ENCODE measurements at places on chromosomes 1 and 21.

DNA sequence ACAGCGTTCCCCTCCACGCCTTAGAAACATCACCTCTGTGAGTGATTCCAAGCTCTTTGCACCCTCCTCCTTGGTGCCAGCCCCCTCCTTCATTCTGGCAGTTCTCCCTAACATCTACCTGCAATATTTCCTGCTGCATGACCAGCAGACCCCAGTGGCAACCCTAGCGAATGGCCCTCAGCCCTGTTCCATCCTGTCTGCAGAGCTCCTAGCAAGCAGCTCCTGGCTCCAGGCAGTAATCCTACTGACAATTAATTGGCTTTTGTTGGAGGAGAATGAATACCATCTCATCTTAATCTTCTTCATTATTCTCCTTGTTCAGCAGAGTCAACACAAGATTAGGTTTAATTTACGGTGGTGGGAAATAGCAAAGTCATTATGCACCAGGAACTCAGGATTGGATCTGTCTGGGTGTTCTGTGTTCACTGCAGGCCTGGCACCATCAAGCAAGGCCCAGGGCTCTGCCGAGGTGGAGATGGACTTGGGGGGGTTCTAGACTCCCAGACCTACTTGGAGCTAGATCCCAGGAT, 12.4 kb downstream of the FBXO2 start:
- no peak for DNase-seq

DNA sequence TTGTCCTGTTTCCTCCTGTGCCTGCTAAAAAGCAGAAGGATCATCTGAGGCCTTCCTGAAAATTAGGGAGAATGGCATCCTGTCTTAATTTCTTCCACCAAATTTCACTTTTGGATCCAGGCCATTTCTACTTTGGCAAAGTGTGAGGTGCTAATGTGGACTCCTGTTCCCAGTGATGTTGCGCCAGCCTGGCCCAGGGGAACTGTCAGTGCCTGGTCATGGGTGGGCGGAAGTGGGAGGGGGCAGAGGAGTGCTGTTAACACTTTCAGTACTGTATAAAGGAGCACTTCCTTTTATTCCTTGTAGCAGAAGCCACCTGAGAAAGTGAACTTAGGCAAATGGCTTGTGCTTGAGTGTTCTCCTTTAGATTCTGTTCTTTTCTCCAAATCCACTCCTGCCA, 19.9 kb downstream of the ELAPOR1 start:
- no peak for DNase-seq

GRCh38 chr1:3610527-3611169, 660 bp downstream of the MEGF6 start:
- DNase-seq, result no peak

DNA sequence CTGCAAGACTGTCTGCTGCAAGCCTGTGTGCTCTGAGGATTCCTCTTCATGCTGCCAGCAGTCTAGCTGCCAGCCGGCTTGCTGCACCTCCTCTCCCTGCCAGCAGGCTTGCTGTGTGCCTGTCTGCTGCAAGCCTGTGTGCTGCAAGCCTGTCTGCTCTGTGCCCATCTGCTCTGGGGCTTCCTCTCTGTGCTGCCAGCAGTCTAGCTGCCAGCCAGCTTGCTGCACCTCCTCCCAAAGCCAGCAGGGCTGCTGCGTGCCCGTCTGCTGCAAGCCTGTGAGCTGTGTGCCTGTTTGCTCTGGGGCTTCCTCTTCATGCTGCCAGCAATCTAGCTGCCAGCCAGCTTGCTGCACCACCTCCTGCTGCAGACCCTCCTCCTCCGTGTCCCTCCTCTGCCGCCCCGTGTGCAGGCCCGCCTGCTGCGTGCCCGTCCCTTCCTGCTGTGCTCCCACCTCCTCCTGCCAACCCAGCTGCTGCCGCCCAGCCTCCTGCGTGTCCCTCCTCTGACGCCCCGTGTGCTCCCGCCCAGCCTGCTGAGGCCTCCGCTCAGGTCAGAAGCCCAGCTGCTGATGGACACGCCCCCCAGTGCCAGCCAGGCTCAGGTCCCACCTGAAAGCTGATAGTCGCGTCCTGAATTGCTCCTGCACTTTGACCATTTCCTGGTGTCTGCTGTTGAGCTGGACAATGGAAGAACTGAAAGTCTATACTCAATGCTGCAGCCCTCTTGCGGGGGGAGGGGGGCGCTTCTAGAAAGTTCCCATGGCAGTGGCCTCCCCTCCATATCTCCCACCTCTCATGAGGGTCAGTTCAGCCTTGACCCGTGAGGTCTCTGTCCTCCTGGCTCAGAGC, 1.2 kb downstream of the KRTAP10-4 start:
- no peak for DNase-seq

DNA sequence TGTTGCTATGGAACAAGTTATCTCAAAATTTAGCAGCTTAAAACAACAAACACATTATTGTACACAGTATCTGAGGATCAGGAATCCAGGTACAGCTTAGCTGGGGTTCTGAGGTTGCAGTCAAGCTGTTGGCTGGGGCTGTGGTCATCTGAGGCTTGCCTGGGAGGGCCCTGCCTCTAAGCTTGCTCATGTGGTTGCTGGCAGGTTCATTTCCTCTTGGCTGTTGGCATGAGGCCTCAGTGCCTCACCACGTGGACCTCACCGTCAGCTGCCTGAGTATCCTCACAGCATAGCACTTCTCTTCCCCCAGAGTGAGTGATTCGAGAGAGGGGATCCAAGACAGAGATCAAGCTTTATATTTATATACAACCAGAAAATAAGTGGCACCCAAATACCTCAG, 18.6 kb downstream of the NTPCR start:
- no peak for DNase-seq

DNA sequence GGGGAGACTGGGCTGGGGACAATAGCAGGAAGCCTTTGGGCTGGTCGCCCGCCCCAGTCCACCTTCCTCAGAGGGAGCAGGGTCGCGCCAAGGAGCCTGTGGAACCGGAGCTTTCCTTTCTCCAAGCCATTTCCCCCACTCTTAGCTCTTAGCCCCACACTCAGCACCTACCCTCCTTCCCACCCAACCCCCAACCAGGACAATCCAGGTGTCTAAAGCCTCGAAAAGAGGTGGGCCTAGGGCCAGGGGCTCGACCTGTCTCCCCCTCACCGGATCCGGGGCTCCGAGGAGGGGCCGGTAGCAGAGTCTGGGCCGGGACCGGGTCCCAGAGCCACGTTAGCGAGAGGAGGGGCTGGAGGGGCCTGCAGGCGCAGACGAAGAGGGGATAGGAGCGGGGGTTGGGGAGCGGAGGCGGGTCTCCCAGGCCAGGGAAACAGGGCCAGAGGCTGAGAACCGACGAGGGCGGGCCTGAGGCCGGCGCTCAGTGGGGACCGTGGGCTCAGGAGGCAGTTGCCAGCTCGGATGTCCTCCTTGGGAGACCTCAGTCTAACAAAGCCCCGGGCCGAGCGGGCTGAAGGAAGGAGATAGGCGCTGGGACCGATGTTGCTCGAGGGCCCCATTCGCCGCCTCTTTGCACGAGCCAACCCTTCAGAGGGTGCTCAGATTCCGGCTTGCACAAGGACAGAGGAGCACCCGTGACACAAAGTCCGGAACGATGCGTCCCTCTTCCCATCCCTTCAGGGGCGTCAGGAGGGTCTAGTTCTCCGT, 943 bp downstream of the SEMA6C start:
- no peak for DNase-seq

DNA sequence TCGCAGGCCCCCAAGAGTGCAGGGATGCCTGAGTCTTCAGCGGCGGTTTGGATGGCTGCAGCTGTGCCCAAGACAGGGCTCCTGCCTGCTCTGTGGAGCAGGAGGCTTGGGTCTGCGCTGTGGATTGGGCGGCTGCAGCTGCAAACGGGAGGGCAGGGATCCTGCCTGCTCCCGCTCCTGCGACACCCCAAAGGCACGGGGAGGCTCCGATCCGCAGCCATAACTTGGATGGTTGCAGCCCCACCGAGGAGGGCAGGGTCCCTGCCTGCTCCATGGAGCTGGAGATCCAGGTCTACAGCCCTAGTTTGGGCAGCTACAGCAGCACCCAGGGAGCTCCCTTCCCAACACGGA, 898.8 kb upstream of the NEGR1 start:
- no peak for DNase-seq

DNA sequence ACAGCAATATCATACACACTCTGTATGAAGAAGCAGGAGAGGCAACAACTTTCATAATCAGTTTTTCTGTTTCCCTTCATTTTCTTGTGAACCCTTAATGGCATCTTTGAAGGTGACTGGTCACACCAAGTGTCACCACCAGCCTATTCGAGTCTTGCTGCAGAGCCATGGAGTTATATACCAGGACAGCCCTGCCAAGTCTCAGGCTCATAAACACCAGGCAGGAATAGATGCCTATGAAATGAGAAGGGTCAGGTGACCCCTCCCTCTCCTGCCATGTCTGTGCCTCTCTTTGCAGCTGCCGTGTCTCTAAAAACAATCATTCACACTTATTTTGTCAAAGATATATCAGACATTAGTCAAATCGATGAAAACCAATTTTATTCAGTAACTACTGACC, 28.0 kb downstream of the NECAP2 start:
- no peak for DNase-seq

DNA sequence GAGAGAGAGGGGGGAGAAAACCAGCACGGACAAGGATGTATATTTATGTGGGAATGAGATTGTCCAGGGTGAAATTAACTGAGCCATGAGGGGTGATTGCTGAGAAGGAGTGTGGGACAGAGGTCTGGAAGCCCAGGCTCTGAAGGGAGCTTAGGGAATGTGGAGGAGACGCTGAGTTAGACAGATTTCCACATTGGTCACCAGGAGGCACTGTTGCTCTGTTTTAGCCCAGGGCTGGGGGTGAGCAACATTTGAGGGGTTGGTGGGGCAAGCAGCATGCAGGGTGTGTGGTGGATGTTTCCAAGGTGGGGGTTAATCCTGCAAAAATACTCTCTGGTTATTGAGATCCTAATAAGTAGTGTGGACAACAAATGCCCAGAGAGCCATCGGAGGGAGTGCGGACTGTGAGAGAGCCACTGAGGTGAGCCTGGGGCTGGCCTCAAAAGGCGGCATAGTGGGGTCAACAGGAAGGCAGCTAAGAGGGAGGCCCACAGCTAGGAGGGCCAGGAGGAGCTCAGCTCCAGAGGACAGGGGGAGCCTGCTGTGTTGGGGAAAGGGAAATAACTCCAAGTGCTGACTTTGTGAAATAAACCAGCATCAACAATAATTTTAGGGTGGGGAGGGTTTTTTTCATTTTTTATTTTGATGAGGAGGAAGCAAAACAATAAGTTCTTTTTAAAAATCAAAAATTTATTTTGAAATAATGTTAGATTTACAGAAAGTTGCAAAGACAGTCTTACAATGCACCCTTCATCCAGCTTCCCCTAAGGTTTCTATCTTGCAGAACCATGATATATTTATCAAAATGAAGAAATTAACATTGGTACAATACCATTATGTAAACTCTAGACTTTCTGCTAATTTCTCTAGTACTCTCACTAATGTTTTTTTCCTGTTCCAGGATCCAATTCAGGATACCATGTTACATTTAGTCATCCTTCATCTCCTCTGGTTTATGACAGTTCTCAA, 82.8 kb upstream of the CD34 start:
- DNase-seq, result no peak

DNA sequence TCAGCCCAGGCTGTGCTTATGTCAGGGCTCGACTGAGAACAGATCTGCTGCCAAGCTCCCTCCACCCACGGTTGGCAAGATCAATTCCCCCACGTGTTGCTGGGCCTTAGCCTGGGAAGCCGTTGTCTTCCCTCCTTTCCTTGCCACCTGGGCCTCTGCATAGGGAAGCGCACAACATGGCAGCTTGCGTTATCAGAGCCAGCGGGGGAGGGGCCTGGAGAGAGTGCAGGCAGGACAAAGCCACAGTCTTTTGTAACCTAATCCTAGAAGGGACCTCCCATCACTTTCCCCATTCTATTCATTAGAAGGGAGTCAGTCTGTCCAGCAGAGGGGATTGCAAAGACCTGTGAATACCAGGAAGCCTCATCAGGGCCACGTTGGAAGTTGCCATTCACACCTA, 17.0 kb upstream of the IGSF21 start:
- no peak for DNase-seq

- DNase-seq, result no peak
These were observed 64.8 kb downstream of the KCNJ15 start for GRCh38 chr21:38321568-38321967.

DNA sequence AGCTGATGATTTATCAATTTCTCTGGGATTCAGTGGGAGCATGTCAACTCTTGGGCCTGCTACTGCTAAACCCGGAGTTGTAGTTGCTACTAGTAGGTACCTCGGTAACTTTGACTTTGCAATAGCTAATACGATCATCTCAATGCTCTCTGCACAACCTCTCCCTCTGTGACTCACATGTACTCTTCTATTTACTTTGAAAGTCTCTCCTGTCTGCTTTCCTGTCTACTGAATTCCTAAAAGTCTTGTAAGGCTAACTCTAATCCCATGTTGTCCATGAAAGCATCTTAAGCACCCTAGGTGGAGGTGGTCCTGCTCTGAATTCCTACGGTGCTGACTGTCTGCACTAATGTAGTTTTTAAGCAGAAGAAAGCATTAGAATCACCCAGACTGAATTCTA, 29.3 kb downstream of the SLC9C2 start:
- no peak for DNase-seq

DNA sequence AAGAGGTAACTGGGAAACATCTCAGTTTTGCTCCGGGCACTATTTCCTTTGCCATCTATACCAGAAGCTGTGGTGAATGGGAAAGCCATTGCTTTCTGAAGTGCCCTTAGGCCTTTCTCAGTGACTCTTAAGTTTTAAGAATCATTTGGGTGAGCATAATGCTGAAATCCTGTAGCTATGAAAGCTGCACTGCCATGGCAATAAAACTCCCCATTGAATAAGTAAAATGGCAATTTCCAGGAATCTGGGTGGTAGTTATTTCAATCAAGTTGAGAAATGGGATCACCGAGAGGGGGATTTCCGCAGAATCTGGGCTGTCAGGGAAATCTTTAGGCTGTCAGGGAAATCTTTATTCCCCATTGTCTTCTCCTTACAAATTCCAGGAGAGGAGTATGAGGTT, 26.8 kb upstream of the MACF1 start:
- no peak for DNase-seq

- DNase-seq, result no peak
These were observed 17.4 kb upstream of the IL19 start for GRCh38 chr1:206753141-206753540.

- DNase-seq, result no peak
These were observed 499.0 kb downstream of the NUF2 start for GRCh38 chr1:163820766-163821165.

DNA sequence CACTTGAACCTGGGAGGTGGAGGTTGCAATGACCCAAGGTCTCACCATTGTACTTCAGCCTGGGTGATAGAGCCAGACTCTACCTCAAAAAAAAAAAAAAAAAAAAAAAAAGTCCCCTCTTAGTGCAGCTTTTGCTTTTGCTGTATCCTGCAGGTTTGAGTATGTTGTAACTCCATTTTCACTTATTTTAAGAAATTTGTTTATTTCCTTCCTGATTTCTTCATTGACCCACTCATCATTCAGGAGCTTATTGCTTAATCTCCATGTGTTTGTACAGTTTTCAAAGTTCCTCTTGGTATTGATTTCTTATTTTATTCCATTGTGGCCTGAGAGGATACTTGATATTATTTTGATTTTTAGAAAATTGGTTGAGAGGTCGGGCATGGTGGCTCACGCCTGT, 50.9 kb upstream of the AK4 start:
- DNase-seq, result no peak

- DNase-seq, result no peak
These were observed 66.9 kb downstream of the GNG12 start for GRCh38 chr1:67766141-67766978.

Measured in stimulated activated CD4-positive, alpha-beta T cell treated with anti-CD3 and anti-CD28 coated beads, Interleukin-1b, Interleukin-23, amount 100 ng/mL, for 1 hour (primary cell).